ENCODE measurements at places on chromosomes 4 and X.

- no peak for DNase-seq
Observed at GRCh38 chrX:86421771-86422170, 273.5 kb downstream of the DACH2 start.

DNA sequence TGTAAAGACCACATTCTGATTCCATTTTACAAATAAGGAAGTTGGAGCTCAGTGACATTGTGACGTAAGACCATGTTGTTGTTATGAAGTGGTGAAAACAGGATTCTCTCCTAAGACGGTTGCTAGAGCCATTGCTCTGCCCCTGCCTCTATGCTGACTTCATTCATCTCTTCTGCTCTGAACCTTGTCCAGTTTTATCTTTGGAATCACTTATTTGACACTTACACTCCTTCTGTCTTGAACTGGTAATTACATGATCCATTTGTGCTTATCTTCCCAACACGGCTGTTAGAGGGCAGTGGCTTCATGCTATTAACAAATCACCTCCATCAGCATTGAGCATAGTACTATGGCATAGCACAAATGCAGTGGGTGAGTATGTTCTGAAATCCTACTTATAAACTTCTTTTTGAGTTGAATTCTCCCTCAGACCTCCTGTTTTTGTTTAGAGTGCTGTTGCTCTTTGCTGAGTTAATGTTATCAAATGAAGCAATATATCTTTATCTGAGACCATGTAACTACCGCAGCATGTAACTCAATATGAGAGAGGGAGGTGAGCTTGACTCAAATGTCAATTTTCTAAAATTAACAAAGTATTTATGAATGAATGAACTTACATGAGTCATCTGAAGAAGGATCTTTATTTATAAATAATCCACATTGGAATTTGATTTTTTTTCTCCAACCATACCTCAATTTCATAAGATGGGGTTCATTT lies 177.8 kb downstream of the RASL11B start:
- no peak for DNase-seq

- no peak for DNase-seq
Observed at GRCh38 chrX:24215272-24215671, 65.7 kb downstream of the ZFX start.

GRCh38 chrX:66680451-66680850 lies 41.6 kb upstream of the EDA2R start:
- DNase-seq = no peak

GRCh38 chrX:71532753-71533425 lies at the start of gene OGT:
Gene OGT, plus strand, starts transcription at chrX:71533104. Its CDS starts 196 bp downstream, at chrX:71533300.
- DNase-seq = peak; percentile 78

DNA sequence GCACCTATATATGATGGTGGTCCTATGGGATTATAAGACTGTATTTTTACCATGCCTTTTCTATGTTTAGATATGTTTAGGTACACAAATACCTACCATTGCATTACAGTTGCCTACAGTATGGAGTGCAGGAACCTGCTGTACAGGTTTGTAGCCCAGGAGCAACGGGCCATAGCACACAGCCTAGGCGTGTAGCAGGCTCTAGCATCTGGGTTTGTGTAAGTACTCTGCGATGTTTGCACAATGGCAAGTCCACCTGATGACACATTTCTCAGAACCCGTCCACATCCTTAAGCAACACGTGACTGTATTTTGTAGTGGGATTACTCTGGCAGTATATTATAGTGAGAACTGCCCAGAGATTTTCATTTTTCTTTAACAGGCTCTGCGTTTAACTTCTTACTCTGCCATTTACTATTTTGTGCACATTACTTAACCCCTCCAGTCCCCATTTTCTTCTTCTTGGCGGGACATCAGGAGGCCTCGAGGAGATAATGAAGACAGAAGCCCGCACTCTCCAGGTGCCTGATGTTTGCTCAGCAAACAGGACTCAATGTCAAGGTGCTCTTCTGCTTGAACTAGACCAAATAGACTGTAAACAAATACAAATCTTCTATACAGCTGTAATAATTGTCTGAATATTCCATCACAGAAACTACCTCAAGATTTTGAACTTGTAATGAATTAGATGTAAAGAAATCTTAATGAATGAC lies 102.0 kb upstream of the PDLIM3 start:
- no peak for DNase-seq

DNA sequence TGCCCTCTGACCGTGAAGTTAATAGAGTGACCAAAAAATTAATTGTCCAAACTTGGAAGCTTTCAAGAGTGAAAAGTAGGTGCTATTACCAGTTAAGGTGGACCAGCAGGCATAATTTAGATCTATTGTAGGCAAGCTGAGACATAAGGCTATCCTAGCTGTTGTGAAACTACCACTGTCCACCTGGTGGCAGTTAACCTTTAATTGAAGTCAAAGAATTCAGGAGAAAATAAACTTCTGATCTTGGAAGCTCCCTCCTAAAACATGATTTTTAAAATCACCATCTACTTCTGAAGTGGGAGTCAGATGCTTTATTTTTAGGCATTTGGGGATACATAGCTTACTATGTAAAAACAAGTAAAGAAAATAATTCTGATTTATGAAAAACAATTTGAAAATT lies 636.3 kb upstream of the HTR2C start:
- no peak for DNase-seq

- no peak for DNase-seq
Observed at GRCh38 chrX:15745179-15745578, 7.1 kb downstream of the CA5B start.

DNA sequence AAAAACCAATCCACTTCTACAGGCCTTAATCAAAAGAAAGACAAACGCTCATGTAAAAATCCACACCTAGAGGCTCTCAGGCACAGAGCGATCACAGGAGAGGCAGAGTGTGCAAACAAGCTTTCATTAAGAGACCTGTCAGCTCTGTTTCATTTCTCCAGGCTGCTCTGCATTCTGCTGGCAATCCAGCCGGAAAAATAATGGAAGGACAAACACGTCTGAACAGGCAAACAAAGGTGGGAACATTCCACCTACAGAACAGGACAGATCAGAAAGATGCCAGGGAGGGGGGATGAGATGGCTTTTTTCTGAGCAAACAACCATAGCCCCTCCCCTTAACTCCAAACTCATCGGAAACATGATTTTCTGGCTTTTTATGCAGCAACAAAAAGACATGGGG lies 9.7 kb downstream of the SOD3 start:
- DNase-seq = no peak

DNA sequence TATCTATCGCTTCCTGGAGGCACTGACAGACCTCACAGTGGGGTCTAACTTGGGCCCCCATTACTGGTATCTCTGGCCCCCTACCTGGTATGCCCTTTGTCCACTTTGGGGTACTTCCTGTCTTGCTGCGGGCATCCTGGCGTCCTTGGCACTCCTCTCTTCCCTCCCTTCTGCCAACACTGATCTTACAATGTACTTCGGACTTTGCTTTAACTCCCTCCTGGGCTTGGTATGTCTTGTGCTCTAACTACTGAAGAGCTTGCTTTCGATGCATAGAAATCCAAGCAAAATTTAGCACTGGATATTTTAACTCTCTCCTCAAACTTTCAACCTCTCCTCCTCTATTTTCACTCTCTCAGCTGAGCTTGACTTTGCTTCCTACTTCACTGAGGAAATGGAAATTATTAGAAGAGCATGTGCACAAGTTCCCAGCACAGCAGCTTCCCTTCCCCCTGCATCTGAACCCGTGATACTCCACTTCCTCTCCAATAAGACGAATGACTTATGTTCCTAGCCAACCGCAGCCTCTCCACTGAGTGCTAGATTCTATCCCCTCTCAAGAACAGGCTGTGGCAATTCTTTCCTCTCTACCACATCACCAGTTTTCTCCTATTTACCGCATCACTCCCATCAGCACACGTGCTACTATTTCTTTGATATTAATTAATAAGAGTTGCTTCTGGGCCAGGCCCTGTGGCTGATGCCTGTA lies 52.9 kb downstream of the SUPT20HL2 start:
- DNase-seq = peak; percentile 6

- DNase-seq = no peak
Observed at GRCh38 chr4:169437299-169438047, 166.7 kb upstream of the SH3RF1 start.

DNA sequence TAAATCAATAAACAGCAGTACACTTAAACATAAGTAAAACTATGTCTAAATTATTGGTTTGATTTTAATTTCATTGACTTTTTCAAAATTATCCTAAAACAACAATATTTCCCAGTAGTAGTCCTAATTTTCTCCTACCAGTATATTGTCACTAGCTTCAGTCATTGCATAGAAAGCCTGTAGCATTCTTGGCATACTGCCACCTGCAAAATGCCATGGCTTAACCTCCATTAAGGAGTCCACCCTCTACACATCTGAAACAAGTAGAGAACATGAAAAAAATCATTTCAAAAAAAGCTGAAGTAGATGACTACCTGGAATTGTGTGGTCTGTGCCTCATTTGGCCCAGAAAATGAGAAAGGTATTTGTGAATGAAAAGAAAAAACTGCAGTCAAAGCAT lies 348.5 kb downstream of the INPP4B start:
- no peak for DNase-seq

DNA sequence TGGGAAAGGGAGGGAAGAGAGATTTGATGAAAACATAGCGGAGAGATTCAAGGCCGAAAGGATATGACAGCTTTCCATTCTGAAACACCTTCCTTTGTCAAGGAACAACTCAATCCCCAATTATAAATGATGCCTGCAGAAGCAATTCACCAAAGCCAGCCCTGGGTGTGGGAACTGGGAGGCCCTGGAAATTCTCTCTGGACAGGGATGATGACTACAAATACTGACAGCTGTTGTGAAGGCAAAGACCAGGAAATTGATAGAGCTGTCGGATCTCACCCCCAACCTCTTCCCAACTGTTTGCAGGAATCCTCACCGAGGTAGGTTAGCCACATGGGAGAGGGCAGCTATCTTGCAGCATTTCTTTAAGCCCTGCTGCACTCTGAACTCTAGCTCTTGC lies 54.3 kb downstream of the CCDC149 start:
- no peak for DNase-seq

DNA sequence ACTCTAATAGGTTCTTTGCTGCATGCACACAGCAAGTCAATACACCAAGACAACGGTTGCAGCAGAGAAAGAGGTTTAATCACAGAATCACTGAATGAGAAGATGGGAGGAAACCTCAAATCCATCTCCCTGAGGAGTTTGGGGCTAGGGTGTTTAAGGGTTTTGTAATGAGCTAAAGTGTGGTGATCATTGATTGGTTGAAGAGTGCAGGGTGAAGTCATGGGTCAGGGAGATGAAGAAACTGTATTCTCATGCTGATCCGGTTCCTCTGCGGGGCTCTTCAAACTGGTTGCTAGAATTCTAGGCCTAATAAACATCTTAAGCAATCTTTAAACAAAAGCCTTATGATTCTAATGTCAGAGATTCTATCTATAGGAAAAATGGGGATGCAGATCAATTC lies 432.5 kb upstream of the FAM47C start:
- no peak for DNase-seq

DNA sequence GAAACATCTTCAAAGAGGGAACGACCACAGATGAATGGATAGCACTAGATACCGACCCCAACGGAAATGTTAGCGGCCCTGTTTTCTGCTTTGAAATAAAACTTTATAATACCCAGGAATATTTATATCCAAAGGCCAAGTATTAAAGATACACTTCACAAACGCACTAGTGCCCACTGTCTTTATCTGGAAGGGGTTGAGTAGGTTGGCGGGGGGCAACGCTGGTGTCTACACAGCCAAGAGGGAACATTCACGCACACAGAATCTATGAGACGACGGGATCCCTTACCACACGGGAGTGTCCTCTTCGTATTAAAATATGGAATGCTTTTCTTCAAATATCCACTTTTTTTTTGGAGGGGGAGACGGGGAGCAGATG lies 3.3 kb downstream of the HAND2 start:
- DNase-seq = no peak

DNA sequence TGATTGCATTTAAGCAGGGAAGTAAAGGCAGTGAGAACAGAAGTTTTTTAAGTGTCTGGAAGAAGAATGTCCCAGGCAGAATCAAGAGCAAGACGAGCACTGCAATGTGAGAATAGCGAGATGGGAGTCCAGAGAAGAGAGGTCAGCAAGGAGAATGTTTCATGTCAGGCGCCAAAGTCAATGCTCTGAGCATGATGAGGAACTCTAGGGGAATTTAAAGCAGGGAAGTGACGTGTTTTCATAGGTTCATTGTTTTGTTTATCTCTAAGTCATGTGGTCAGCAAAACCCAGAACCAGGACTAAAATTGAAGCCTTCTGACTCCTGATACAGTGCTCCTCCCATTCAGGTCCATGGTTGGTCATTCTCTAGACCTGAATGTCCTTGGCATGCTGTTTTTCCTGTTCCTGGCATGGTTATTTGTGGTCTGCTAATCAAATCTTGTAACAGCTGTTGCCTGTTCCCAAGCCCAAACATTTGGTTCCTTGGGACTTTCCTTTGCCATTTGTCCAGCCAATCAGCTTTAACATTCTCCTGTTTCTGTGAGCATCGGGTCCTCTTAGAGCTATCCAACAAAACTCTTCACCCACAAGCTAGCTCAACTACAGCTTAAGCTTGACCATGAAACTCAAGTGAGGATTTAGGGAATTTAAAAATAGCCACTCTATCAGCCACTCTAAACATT lies 37.7 kb downstream of the PTCHD1 start:
- no peak for DNase-seq

- no peak for DNase-seq
Observed at GRCh38 chr4:128560754-128561495, 248.6 kb upstream of the JADE1 start.

DNA sequence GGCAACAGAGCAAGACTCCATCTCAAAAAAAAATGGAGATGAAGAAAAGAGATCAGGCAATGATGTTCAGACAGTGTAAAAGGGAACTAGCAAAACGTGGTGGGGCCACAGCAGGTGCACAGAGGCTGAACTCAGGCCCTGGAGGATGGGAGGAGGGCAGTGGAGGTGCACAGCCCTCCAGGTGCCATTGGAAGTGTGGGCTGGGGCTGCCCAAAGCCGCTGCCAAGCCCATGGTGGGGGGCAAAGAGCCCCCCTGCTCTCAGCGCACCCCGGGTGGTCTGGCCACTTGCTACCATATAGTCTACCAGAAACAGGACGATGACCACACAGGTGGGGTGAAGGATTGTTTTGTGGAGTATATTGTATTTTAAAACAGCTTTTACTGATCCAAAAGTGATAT lies 7.1 kb downstream of the TMEM271 start:
- no peak for DNase-seq

GRCh38 chrX:10172877-10173276 lies 16.1 kb downstream of the CLCN4 start:
- no peak for DNase-seq

GRCh38 chr4:54487491-54487890 lies 170.3 kb upstream of the KIT start:
- DNase-seq = no peak

DNA sequence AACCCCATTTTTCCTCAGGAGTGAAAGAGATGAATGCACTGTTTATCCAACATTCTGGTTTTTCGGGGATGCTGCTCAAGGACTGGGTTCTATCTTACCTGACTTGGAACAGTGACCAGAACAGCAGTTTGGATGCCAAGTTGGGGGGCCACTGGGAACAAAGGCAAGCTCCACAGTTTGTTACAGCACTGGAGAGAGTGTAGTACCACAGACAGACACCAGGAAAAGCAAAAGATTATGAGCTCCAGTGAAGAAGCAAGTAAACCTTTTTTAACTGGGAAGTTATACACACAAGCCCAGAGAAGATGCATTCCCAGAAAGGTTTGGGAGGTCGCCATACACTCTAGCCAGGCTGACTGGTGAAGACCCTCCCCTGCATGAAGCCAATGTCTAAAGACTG lies 13.6 kb downstream of the C4orf36 start:
- no peak for DNase-seq
